ENCODE measurements at places on chromosomes 16 and 17.

DNA sequence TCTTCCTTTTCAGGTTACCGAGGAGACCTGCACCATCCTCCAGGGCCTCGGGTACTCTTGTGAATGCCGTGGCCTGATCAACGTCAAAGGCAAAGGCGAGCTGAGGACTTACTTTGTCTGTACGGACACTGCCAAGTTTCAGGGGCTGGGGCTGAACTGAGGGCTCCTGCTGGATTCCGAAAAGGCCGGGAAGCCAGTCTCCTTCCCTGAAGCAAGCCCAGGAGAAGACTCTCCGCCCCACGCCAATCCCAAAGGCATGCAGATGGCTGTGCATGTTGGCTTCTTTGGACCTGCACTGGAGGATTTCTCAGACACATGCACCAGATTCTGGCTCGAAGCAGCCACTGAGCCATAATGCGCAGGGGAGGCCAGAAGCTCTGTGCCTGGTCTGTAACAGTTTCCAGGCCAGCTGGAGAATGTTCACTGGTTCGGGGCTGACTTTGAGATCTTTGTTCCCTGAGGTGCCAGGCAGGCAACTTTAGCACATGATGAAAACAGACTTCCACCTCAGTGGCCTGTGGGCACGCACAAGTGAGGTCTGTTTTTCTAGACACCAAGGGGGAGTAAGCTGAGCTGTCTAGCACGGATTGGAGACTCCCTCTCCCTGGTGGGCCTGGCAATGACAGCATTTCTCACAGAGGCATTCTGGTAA lies 49.1 kb downstream of the ADCY7 start:
- no peak for DNase-seq

- no peak for DNase-seq
These were observed 17.1 kb downstream of the CUEDC1 start for GRCh38 chr17:57938061-57938502.

DNA sequence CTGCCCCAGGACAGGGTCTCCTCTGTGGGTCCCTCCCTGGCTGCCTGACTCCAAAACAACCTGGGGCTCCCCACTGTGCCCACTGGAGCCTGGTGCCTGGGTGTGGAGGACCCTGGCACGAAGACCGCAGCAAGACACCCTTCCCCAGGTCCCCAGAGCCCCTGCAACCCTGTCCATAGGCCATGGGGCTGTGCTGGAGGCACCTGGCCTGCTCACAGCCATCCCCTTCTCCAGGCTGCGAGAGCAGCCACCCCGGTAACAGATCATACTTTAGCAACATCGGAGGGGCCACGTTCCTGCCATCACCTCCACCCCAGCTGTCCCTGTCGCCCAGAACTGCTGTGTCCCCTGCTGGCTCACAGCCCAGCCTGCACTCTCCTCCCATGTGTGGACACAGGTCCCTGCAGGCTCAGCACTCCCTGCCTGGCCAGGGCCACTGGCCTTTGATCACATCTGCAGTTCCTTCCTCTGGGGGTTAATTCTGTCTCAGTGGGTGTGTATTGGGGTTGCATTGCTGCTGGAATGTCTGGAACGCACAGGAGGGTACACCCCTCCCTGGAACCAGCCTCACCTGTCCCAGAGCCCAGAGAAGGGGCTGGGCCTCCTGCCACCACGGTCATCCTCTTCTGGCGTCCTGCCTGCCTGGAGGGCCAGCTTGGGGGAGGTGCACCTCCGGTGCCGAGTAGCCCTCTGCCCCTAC lies 12.2 kb downstream of the PPL start:
- DNase-seq: no peak

DNA sequence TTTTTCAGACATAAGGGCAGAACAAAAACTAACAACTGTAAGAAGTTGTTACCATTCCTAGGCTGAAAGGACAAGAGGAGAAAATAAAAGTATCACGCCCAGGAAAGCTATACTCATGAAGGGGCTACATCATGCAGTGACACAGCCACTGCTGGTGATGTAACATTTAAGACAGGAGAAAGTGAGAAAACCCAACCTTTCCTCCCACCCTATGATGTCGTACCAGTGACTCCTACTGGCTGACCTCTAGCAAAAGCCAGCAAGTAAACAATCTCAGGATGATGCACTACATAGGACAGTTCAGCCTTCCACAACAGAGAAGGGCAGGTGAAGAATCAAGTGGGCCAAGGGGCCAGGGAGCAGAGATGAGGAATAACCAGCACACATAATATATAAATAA lies 14.0 kb upstream of the OR1E2 start:
- DNase-seq: no peak

GRCh38 chr16:76932541-76933211 lies 258.3 kb upstream of the MON1B start:
- no peak for DNase-seq

DNA sequence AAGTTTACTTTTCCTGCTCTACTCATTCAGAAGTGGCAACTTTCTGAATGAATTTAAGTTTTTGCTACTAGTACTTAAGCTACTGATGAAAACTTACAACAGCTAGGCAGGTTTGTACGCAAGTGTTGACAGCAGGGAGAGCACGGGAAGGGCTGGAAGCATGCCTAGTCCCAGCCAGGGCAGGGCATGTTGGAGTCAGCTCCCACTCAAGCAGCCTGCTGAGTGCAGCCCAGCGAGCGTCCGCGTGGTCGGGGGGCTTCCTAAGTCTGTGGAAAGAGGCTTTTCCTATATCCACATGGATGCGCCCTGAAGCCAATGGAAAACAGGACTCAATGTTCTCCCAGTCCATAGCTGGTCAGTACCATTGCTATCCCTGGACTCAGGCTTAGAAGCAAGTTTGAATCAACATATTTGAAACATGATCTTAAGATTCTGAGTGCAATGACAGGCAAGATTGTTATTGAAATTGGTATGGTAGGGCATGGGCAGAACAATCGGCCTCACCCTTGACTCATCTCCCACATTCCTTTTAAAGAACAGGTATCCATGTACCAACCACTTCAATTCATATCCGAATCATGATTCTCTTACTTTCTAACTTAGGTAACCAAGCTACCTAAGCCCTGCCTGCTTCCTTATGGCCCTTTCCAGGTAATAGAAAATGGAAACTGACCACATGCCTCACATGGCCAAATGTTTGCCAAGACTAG lies 22.5 kb downstream of the CYB5D2 start:
- DNase-seq: no peak
